ENCODE measurements at places on chromosomes 1 and 21. TPM values are rescaled to one million over a fixed set of nuclear protein-coding genes. Genes with fewer than 3 reads are reported as not detected.

Gene NCMAP
- total RNA-seq: not detected

Gene LCE3D
- total RNA-seq: not detected

Gene GBP3
- 14.0 TPM for total RNA-seq

Gene LCE6A
- not detected for total RNA-seq

Gene NKAIN1
- total RNA-seq: 0.10 TPM

Gene RHBDL2
- not detected for total RNA-seq

Gene BATF3
- 1.2 TPM for total RNA-seq

Gene GJB4
- not detected for total RNA-seq

Gene CLCN6
- total RNA-seq: 16.6 TPM

Gene HPDL
- total RNA-seq: 6.4 TPM

Gene PTGFR
- total RNA-seq: under 0.01 TPM

Gene ANKRD65
- total RNA-seq: under 0.01 TPM

Gene NEXN
- 2.3 TPM for total RNA-seq

Gene KRTAP20-2
- not detected for total RNA-seq

Gene CLEC20A
- total RNA-seq: not detected

Gene AMIGO1
- 0.65 TPM for total RNA-seq

Gene S100A4
- total RNA-seq: 5.7 TPM

All from vein endothelial cell (primary cell).